Osteocyte (in vitro differentiated cells): ENCODE measurements at places on chromosomes 4 and X.

GRCh38 chr4:104451573-104451972, 43.1 kb downstream of the CXXC4 start:
- no peak for DNase-seq

- no peak for DNase-seq
Measured at GRCh38 chrX:25531096-25531495, 515.3 kb upstream of the ARX start.

- no peak for DNase-seq
Measured at GRCh38 chrX:51407520-51408409, 75.1 kb downstream of the NUDT10 start.

DNA sequence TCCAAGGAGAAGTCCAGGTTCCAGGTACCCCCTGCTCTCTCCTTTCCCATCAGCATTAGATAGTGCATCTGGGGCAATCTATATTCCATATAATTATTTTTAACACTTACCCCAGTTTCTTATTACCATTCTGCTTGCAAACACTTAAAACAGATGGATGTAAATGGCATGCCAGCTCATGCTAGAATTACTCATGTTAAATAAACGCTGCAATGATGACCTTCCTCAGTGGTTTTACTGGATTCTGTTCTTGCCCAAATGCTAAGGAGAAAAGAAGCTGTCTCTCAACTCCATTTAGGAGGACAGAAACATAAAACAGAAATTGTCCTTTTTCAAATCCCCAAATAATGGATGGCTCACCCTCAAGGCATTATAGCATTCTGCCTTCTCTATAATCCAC, 161.1 kb downstream of the NLGN4X start:
- no peak for DNase-seq

GRCh38 chr4:53557669-53558064, 33.6 kb downstream of the LNX1 start:
- DNase-seq, result no peak
